ENCODE measurements at places on chromosomes 3 and 15.
A peak's percentile ranks its signal among the peaks of the same experiment; 100 is the strongest.

DNA sequence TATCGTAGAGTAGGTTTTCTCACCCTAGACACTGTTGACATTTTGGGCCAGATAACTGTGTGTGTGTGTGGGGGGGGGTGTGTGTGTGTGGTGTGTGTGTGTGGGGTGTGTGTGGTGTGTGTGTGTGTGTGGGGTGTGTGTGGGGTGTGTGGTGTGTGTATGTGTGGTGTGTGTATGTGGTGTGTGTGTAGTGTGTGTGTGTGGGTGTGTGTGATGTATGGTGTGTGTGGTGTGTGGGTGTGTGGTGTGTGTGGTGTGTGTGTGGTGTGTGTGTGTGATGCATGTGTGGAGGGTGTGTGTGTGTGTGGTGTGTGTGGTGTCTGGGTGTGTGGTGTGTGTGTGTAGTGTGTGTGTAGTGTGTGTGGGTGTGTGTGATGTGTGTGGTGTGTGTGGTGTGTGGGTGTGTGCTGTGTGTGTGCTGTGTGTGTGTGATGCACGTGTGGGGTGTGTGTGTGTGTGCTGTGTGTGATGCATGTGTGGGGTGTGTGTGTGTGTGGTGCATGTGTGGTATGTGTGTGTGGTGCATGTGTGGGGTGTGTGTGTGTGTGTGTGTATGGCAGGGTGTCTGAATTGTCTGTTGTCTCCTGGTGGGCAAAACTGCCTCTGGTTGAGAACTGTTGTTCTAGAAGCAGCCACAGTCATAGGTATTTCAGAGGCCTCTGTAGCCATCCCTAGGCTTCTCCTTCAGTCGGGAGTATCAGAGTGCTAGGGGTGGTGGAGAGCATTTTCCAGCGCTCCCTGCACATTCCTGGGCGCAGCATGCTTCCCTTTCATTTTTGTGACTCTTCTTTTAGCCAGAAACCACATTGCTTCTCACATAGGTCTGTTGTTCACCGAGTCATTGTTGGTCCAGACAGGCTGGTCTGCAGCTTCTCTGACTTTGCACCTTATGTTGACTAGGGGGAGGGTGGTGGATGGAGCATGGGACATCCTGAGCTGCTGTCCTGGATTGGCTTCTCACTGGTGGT lies 84.4 kb downstream of the THSD4 start:
- peak; percentile 39 for DNase-seq

- DNase-seq = peak; percentile 8
Observed at GRCh38 chr3:30370681-30371271, 235.6 kb upstream of the TGFBR2 start.

DNA sequence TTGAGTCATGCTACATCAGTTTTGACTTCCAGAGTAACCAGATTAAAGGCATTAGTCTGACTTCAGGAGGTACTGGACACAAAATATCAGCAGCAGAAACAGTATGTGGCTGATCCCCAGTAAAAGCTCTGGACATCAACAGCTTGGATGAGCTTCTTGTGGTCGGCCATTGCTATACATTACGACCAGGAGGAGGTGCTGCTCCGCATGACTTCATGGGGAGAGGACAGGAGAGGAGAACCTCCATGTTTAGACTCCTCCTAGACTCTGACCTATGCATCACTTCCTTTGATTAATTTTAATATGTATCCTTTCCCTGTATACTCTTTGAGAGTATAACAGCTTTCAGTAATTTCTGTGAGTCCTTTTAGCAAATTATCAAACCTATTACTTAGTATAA lies 285.6 kb upstream of the ARHGEF26 start:
- no peak for DNase-seq

- no peak for DNase-seq
Observed at GRCh38 chr3:13884851-13885703, 5.2 kb upstream of the WNT7A start.

GRCh38 chr15:29067949-29068348 lies 182.2 kb downstream of the APBA2 start:
- no peak for DNase-seq

DNA sequence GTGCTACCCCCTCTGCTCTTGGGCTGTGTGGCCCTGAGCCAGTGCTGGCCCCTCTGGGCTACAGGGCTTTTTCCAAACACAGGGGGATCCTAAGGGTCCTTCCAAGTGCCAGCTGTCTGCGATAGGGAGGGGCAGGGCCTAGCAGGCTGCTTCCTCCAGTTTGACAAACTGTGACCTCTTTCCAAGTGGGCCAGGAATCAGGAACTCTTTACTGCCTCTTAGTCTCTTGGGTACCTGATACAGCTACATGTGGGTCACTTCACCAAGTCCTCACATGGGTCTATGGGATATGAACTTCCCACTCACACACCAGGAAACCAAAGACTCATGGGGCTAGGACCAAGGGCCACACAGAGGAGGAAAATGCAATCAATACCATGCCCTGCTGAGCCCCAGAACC lies 25.4 kb downstream of the SEC61A1 start:
- DNase-seq = no peak

- peak; percentile 22 for DNase-seq
Observed at GRCh38 chr3:51681453-51681852, 10.4 kb downstream of the TEX264 start.

DNA sequence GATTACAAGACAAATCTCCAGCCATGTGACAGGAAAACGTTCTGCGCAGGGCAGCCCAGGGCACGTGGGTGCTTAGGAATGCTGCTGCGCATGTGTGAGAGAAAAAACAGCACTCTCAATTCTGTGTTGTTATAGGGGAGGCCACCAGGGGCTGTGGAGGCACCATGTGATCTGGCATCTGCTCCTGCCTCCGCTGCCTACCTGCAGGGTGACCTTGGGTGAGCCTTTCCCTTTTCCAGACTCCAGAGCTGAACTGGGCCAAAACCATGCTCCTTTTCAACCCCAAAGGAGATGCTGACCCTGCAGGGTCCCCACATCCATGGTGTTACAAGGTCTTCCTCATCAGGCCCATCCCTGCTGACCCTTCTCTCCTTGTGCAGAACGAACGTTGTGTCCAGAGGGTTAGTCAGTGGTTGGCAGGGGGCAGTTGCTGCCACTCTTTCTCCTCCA lies 81.5 kb upstream of the RASGRF1 start:
- no peak for DNase-seq

DNA sequence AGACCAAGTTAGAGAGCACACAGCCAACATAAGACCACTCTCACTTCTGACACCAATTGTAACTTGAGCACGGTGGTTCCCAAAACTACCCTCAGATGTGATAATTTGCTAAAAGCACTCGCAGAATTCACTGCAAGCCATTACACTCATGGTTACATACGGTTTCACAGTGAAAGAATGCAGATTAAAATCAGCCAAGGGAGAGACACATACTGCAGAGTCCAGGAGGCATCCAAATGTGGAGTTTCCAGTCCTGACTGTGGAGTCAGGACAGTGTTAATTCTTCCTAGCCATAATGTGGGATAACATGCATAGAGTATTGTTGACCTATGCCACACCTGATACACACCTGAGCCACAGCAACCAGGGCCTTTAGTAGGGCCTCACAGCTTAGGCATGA lies 956.4 kb downstream of the NTRK3 start:
- DNase-seq = no peak

DNA sequence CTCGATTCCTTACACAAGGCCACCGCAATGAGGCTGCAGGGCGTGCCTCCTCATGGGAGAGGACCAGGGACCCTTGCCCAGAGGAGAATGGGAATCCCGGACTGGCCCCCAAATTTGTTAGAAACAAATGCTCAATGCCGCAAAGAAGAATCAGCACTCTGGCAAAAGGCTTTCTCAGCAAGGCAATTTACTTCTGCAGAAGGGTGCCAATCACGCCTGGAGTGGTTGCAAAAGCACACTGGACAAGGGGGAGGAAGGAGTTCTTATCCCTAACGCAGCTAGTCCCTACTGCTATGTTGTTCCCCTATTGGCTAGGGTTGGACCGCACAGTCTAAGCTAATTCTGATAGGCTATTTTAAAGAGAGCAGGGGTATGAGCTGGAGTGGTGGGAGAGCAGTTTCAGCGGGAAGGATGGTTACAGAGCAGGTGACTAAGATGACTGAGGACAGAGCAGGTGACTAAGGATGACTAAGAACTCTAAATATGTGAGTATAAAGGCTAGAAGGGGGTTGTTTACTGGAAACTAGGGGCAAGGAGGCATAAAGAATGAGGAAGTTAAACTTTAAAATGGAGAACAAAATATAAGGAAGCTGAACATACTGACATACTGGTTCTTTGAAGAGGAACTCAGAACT lies 48.5 kb downstream of the KATNBL1 start:
- DNase-seq = peak; percentile 8

DNA sequence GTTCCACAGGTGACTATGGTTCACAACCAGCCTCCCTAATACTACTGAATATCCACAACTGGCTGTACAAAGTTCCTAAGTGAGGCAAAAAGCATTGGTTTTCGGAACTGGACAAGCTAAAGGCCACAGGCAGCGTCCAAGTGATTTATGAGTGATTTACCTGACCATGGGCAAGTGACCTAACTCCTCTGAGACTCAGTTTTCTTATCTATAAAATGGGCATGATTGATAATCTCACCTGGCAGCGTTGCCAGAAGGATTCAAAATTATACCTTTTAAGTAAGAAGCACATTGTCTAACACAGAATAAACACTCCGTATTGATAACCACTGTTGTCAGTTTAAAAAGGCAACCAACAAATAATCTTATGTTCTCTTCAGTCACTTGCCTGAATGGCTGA lies 29.8 kb downstream of the ADAMTS9 start:
- DNase-seq = no peak

GRCh38 chr15:78561490-78561889 lies 3.8 kb upstream of the CHRNA5 start:
- no peak for DNase-seq

DNA sequence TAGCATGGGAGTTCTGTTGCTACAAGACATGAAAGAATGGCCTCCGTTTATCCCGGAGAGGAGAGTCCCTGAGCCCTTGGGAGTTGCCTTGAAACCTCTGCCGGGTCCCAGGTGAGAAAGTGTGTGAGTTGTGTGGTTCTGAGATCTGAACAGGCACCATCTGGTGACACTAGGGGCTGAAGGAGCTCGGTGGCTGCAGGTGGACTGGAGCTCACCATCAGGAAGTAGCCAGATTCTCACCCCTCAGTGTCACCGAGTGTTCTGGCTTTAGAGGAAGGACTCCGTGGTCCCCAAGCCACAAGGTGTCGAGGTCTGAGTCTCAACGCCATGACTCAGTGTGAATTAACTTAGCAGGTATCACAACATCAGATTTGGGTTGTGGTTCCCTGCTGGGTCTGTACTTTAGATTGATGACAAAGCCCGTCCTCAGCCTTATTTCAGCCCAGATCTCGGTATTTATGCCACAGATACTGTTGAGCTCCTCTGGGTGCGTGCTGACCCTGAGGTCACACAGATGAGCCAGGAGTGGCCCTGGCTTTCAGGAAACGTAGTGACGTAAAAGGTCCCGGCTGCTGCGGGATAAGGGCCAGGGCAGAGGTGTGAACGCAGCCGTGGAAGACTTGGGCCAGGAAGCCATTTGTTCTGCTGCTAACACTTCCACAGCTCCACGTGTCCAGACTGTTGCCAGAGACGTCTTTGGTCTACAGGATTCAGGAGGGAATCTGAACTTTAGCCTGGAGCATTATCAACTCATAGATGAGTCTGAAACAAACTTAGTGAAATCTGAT lies 54.4 kb downstream of the PGPEP1L start:
- DNase-seq = no peak

GRCh38 chr3:152039887-152040286 lies 166.4 kb downstream of the SUCNR1 start:
- DNase-seq = no peak

GRCh38 chr3:32896143-32896542 lies 55.3 kb upstream of the CCR4 start:
- DNase-seq = no peak

DNA sequence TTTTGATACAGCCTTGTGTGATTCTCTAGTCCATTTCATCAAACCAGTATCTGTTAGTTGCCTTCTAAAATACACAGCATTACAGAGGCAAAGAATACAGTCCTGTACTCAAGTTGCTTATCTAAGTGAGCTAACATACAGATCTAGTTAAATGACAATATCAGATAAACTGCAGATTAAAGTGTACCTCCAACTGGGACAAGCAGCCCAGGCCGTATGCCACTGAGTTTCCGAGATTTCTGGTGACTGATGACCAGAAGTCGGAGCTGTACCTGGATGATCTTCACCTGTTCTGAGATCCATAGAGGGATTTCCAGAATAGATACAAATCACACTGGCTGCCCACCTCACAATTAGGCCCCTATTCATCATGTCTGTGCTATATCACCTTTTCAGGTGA lies 6.3 kb upstream of the TRIM59 start:
- DNase-seq = no peak

DNA sequence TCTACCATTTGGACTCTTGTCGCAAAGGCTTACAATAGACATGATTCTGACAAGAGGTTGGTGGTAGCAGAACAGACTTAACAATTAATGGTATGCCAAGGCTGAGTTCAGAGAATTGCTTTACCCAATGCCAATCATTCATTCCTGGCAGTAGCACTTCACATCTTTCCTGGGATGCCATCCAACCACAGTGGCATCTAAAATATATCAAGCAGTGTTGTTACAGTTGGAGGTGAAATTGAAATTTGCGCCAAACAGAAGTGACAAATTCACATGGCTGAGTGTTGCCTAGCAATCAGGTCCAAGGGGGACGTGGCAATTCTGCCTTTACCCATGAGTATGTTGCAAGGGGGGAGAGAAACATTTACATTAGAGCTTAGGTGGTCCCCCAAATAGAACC lies 21.0 kb upstream of the DPH6 start:
- no peak for DNase-seq

- peak; percentile 84 for DNase-seq
Observed at GRCh38 chr3:125602752-125603649, 7.7 kb upstream of the OSBPL11 start.

GRCh38 chr3:126556637-126557414 lies 1.9 kb downstream of the C3orf22 start:
- no peak for DNase-seq

DNA sequence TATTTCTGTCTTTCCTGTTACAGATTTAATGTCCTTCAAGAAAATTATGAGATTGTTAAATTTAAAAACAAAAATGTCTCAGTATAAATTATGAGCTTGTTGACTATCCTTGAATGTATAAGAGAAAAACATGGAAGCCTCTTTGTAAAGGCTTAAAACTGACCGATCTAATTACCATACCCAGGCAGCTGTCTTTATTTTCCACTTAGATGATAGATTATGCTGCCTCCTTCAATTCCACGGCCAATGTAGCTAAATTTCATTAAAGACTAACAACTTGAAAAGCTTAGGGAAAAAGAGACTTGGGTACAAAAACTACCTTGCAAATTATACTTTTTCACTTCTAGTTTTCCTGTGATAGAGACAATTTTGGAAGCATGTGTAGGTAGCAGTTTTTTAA lies 88.3 kb downstream of the ATP10A start:
- peak; percentile 8 for DNase-seq

DNA sequence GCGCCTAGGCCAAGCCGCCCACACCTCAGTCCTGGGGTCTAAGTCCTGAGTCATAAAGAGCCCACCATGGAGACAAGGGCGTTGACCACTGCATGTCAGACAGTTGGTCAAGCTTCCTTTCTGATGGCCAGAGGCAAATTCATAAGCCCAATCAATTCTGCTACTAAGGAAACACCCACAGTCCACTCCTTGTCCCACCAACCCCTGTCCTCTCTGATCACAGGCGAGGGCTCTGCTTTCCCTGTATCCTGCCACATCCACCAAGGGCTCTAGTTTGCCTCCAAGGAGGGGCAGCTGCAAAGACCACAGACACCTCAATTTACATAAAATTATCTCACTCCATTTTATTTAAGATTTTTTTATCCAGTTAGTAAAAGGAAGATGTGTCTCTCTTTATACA lies 25.3 kb downstream of the CHAC1 start:
- DNase-seq = no peak

Measured in GM23248 (cell line).